ENCODE measurements at places on chromosomes 16 and 17.

GRCh38 chr17:47687748-47688147 lies 6.2 kb upstream of the TBKBP1 start:
- no peak for DNase-seq

GRCh38 chr17:38429476-38430100 lies 1.3 kb downstream of the ARHGAP23 start:
- no peak for DNase-seq

- DNase-seq, result no peak
Observed at GRCh38 chr17:34182036-34182803, 72.9 kb upstream of the CCL2 start.

DNA sequence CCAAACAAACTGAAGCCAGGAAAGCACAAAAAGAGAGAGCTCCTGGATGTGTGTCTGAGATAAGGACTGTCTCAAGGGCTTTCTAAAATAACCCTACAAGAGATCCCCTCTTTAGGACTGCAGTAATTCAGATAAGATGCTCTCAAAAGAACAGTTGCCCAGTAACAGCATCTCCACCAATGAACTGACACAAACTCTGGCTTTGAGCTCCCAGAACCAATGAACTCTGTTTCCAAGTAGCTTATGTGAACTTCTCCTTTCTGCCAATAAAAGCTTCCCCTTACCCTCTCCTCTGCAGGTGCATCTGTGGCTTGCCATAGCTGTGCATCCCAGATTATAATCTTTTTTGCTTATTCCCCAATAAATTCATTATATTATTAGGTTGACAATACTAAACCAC lies 421.5 kb downstream of the SLC39A11 start:
- no peak for DNase-seq

GRCh38 chr16:52165961-52166360 lies 381.0 kb downstream of the TOX3 start:
- no peak for DNase-seq

DNA sequence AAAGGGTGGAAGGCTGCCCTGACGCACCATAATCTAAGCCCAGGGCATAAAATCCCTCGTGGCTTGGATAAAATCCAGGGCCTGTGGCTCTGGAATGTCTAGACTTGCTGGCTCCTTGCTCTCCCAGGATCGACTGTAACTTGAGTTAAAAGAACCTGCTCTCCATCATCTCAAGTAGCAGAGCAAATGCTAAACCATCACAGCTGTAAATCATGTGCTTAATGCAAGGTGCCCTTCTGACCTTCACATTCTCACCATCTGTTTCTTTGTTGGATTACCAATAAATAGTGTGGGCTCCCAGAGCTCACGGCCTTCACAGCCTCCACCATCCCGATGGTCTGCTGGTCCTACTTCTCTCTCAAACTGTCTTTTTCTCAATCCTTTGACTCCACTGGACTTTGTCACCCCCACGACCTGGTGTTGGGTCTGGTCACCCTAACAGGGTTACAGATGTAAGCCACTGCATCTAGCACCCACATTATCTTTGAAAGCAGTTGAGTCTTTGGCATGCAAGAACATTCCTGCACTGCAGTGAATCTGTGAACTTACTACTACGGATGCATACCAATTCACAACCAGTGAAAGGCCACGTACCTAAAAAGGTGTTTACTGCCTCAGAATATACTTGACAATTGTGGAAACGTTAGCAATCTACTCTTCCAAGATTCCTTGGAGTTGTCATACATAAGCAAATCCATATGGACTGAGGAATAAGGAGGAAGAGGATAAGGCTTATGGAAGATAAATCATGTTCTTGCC lies 15.3 kb downstream of the RSL1D1 start:
- DNase-seq, result no peak

DNA sequence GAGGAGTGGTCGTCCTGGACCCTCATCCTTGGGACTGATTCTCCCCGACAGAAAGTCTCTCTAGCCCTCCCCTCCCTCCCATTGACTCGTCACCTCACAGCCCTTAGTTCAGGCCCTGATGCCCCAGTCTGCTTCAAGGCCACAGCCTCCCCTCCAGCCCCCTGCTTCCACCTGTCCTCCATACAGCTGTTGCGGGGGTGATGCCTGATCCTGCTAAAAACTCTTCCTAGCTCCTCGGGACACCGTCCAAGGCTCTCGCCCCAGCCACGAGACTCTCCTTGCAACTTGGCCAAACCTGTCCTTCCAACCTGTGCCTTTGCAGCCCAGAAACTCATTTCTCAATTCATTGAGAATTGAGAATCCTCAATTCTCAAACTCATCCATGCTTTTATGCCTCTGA lies 6.8 kb downstream of the STAC2 start:
- no peak for DNase-seq

- DNase-seq, result no peak
Observed at GRCh38 chr17:81059026-81059425, 24.1 kb downstream of the BAIAP2 start.

GRCh38 chr17:78342449-78343186 lies 17.3 kb downstream of the SOCS3 start:
- DNase-seq, result peak; percentile 54

DNA sequence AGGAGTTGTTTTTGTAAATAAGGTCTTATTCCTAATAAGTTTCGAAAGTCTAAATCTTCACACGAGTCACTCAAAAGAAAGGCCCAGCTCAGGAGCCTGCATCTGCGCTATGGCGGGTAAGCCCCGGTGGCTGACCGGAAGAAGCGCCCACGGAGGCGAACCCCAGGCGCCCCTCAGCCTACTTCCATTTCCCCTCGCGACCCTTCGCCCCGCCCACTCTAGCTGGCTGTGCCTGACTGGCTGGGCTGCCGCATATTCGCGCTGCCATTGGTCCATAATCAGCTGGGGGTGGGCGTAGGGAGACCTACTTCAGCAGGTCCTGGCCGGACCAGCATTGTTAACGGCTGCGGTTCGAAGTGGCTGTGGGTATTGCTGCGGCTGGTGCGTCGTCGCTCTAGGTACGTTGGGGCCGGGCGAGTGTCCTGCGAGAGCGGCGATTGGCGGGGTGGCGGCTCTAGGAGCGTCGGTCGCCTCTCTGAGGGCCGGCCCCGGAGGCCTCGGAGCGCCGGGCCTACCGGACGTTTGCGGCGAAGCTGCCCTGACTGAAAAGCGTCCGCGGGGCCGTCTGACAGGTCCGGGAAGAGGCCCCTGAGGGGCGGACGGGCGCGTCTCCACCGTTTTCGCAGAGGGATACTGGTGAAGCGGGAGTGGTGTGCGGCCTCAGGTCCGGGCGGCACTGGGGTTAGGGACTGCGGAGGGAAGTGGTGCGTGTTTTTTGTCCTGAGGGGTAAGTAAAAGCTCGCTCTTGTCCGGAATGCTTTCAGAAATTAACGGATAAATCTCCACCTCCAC lies at the start of gene ATF7IP2:
Gene ATF7IP2, plus strand, starts transcription at position 337 of the 792 bp plus-strand sequence. CDS start 44,560 bp downstream, outside the sequence.
- peak; percentile 73 for DNase-seq
